ENCODE measurements at places on chromosomes 7 and 10. TPM values are rescaled to one million over a fixed set of nuclear protein-coding genes. Genes with fewer than 3 reads are reported as not detected.

Gene CARD11
- total RNA-seq, result 0.59 TPM

DNA sequence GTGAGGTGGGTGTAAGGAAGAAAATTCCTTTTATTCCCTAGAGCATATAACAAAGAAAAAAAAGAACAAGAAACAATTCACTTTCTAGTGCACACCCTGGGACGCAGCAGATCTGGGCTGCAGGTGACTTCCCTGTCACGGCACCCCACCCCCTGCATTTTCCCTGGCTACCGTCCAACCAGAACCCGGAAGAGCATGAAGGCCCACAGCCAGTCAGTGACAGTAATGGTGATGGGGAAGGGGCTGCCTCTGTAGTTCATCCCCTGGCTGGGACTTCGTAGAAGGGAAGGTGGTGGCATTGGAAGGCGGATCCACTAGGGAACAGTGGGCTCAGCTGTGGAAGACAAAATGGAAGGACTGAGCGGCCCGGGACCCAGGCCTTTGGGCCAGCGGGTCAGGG, 236.7 kb downstream of the BUB3 start:
- no peak for DNase-seq

DNA sequence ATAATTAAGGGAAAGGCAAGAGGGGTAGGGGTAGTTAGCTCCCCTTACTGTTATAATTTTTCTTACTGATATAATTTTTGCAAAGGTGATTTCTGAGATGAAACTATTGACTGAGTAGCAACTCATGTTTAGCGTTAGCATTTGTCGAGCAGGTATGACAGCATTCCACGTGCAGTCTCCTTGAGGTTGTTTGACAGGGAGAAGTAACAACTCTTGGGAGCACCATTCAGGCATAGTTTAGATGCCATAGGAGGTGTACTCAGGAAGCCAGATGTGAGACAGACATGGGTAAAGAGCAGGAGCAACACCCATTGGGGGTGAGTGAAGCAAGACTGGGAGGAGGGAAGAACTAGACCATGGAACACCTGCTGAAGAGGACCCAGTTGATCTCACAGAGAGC, 96.6 kb upstream of the KLF6 start:
- no peak for DNase-seq

DNA sequence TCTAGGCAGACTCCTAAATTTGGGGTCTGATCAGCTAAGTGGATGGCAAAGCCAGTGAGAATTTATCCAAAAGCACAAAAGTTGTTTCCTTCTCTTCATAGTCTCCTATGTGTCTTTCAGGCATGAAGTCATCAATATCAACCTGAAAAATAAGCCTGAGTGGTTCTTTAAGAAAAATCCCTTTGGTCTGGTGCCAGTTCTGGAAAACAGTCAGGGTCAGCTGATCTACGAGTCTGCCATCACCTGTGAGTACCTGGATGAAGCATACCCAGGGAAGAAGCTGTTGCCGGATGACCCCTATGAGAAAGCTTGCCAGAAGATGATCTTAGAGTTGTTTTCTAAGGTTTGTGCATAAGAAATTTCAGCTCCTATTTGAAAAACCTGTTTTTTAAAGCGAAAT, 4.8 kb downstream of the GSTO1 start:
- DNase-seq, result no peak

Gene ACTL6B
- total RNA-seq, result not detected

Gene TMEM106B
- total RNA-seq, result 33.6 TPM

Gene ACSM6
- total RNA-seq, result 4.5 TPM

Gene AGR3
- not detected for total RNA-seq

Gene XRCC2
- 3.6 TPM for total RNA-seq

Gene DPYSL4
- 0.99 TPM for total RNA-seq

GRCh38 chr10:69506487-69506833, 55.2 kb downstream of the TSPAN15 start:
- no peak for DNase-seq

GRCh38 chr10:100138921-100139496, 46.8 kb downstream of the ERLIN1 start:
- no peak for DNase-seq

- DNase-seq, result no peak
These were observed 78.8 kb downstream of the INPP5A start for GRCh38 chr10:132616170-132616995.

GRCh38 chr10:10332786-10333185, 684.9 kb upstream of the CELF2 start:
- DNase-seq, result no peak

Gene KEL
- 4.5 TPM for total RNA-seq

DNA sequence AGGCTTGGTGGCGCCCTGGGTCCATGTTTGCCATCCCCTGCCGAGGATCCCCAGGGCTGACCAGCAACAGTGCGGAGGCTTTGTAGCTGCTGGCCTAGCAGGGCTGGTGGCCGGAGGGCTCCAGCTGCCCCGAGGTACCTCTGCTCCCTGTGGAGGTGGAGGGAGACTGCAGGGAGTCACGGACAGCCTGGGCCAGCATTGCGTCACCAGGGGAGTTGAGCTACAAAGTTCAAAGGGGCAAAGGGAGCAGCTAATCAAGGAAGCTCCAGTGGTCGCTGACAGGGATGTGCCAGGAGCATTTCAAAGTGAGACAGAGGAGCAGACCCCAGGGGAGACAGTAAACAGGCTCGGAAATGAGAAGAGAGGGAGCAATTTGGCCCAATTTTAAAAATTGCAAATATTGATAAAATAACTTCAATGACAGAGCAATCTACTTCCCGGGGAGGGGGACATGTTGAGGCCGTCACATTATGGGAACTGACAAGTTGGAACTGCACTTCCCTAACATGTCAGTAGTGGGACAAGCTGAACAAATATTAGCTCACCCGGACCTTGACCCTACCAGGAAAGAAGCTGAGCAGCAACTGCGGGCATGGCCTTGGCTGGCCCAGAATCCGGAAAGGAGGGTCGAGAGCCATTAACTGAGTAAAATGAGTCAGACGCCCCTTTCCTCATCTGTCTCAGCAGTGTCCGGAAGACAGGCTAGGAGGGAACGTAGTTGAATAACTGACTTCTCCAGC, 39.4 kb downstream of the BTBD16 start:
- DNase-seq, result no peak

Measured in skin of body (tissue), 3 donors.